HFFc6 (cell line): ENCODE measurements at places on chromosomes 11 and 22. TPM values are rescaled to one million over a fixed set of nuclear protein-coding genes. Genes with fewer than 3 reads are reported as not detected.

DNA sequence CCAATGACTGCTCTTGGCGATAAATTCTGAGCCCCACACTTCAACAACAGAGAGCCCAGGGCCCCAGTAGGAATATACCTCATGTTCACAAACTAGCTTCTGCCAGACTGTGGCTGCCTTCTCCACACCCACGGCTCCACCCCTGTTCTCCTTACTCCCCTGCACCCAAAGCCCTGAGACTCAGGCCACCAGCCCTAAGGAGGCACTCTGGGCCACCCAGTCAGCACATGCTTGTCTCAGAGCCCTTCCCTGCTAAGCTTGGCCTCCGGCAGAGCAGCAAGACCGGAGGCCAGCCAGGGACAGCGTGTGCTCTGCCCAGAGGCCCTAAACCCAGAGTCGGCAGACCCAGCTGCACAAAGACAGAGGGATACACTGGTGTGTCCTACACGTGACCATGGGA, 27.9 kb downstream of the SPATA19 start:
- no peak overlapping the region for H3K4me3 ChIP-seq
- DNase-seq = no peak
- peaks cover 11% of the 10 kb centered on the region for H3K36me3 ChIP-seq
- no peaks in the 10 kb centered on the region; the same call in 1 of the 2 replicates for H3K27me3 ChIP-seq
- no peaks in the 10 kb centered on the region for H3K4me1 ChIP-seq

The MOGAT2 gene
- total RNA-seq = not detected in 3 replicates

GRCh38 chr22:42880815-42881214, 23.7 kb upstream of the ARFGAP3 start:
- H3K36me3 ChIP-seq = peaks cover 10% of the 10 kb centered on the region
- no peak for DNase-seq
- no peak overlapping the region for H3K4me3 ChIP-seq
- peaks cover 12% of the 10 kb centered on the region for H3K4me1 ChIP-seq
- H3K27ac ChIP-seq = no peak overlapping the region

The SELENOH gene
- total RNA-seq = 153 to 183 TPM (median 154 TPM) in 3 replicates

GRCh38 chr11:6621711-6622211, 2.5 kb upstream of the TPP1 start:
- H3K36me3 ChIP-seq = no peaks in the 10 kb centered on the region
- no peak overlapping the region for H3K27ac ChIP-seq

DNA sequence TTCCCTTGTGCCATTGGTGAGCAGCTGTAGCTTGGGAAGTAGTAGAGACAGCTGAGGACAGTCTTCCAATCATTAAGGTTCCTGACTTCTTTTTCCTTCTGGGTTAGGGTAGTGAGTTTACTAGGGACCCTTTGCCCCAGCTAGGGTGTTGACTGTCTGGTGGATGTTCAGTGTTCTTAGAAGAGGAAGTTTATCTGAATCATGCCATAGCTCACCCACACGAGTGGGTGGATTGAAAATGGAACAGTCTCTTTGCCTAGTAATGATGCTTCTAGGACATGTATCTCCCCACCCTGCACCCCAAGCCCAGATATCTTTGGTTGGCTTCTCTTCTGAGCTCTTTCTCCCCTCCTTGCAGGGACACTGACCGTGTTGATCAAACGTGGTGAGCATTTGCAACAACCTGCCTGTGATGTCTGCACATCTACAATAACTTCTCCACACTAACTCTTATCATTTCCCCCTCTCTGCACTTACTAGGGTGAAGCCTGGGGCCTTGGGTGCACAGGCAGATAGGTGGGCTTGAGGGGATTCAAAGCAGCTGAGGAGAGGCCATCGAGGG, 57.1 kb upstream of the HORMAD2 start:
- H3K27me3 ChIP-seq = no peaks in the 10 kb centered on the region; the same call in none of the 2 replicates
- no peak overlapping the region for H3K4me3 ChIP-seq
- DNase-seq = no peak
- peaks cover 9% of the 10 kb centered on the region for H3K4me1 ChIP-seq
- H3K36me3 ChIP-seq = peaks cover 56% of the 10 kb centered on the region

The MFNG gene
- not detected in 2 replicates for total RNA-seq

- H3K4me1 ChIP-seq = no peaks in the 10 kb centered on the region
- H3K27ac ChIP-seq = no peak overlapping the region
- peaks cover 25% of the 10 kb centered on the region for H3K27me3 ChIP-seq
- no peak for DNase-seq
These were observed 108.4 kb downstream of the KCNQ1 start for GRCh38 chr11:2553198-2553597.

- no peak overlapping the region for H3K4me3 ChIP-seq
- no peaks in the 10 kb centered on the region for H3K36me3 ChIP-seq
- H3K27me3 ChIP-seq = peaks cover 12% of the 10 kb centered on the region
- H3K4me1 ChIP-seq = peaks cover 24% of the 10 kb centered on the region
- no peak for DNase-seq
These were observed 71.5 kb downstream of the SYN3 start for GRCh38 chr22:32986766-32987040.
